ENCODE measurements at places on chromosomes 1 and 21.

DNA sequence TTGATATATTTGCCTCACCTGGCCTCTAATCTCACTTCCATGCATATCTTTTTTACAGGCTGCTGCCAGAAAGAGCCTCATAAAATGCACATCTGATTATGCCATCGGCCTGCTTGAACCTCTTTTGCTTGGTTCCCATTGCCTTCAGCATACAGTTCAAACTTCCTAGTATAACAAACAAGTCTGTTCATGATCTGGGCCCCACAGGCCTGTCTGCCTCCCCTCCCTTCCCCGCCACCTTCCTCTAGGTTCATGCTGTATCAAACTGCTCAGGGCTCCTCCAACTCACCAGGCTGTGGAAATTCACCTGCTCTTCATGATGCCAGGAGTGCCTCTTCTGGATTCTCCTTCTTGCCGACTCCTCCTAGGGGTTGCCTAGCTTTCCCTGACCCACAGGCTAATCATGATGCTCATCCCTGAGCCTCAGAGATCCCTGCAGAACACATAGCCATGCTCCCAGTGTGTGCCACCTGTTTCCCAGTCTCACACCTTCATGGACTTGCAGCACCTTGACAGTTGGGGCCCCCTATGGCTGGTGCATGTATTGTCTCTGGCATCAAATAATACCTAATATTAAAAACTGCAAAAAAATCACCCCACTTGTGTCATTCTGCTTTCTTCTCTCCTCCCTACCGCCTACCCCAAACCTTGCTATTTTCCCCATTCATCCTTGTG is 33.7 kb upstream of the CD2 start:
- DNase-seq, result no peak

DNA sequence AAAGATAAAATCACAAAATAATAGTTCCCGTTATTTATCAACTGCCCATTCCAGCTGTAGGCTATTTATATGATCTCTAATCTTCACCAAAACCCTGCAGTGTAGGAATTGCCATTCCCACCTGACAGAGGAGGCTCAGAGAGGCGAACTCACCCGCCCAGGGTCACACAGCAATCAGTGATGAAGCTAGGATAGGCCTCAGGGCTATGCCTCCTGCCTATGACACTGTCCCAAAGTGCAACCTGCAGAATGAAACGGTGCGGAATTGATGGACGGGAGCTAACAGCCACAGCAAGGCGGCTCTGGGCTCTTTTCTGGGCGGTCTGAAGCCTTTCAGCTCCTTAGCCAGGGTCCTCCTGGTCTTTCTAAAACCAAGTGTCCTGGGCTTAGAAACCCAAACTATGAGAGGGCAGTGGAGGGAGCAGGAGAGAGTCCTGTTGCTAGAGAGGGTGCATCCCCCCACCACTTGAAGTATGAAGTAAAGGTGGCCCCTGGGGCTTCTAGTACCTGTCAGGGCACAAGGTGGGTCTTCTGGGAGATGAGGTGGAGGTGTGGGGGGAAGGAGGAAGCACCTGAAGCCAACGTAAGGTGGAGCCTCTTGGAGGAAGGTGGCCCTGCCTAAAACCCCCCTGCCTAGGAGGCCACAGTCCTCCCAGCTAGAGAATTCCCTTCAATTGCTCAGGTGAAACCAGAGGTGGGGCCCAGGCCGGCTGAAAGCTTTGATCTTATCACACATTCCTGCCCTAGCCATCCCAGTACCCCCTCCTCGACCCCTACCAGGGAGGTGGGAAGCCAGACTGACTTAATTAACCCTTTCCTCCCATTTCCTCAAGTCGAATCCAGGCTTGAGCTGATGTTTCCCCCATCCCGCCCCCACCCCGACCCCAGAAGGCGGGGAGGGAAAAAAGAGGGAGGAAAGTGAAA is 14.8 kb downstream of the HSPG2 start:
- no peak for DNase-seq

DNA sequence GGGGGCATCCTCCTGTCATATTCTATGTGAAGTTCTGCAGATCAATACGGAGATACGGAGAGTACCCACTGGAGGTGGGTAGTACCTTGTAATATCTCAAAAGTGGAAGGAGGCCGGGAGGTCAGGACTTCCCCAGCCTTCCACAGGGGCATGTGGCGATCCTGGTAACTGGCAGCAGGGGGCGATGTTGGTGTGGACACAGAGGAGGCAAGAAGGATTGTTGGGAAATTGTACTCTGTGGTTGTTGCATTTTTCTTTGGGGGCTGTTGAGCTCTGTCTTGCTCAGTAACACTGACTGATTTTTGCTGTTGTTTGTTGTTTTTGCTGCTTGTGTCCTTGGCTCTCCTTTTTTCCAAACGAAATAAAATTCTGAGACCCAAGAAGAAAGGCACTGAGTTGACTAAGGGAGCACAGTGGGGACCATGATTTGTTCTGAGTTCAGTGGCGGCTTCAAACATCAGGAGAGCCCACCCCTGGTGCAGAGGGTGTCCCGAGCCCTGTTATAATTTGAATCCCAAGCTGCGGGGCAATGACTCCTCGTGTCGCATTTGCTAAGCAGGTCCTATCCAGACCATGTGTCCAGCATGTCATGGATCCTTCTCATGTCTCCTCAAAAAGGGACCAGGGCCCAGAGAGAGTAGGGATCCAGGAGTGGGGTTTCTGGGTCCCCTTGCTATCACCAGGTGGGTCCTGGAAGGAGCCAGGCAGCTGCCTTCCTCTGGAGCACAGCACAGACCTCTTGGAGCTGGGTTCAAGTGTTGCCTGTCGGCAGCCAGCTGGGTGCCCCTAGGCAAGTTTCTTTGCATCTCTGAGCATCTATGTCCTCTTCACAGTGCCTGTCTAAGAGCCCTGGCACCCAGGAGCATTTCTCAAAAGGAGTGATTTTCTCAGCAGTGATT is 22.8 kb downstream of the LHX4 start:
- DNase-seq, result peak; percentile 84

DNA sequence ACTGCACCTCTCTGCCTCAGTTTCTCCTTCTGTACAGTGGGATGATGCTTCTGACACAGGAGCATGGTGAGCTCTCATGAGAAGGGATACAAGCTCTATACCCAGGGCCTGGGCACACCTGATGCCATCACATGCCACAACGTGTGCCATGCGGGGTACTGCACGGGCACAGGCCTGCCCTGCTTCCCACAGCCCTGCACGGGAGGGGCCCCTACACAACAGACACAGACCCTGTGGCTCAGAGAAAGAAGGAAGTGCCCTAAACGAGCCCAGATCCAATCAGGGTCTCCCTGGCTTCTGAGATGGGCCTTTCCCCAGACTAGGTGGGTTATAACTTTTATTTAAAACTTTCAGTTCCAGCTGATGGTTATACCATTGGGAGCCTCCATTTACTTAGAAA is 24.6 kb downstream of the C2CD2 start:
- DNase-seq, result no peak

DNA sequence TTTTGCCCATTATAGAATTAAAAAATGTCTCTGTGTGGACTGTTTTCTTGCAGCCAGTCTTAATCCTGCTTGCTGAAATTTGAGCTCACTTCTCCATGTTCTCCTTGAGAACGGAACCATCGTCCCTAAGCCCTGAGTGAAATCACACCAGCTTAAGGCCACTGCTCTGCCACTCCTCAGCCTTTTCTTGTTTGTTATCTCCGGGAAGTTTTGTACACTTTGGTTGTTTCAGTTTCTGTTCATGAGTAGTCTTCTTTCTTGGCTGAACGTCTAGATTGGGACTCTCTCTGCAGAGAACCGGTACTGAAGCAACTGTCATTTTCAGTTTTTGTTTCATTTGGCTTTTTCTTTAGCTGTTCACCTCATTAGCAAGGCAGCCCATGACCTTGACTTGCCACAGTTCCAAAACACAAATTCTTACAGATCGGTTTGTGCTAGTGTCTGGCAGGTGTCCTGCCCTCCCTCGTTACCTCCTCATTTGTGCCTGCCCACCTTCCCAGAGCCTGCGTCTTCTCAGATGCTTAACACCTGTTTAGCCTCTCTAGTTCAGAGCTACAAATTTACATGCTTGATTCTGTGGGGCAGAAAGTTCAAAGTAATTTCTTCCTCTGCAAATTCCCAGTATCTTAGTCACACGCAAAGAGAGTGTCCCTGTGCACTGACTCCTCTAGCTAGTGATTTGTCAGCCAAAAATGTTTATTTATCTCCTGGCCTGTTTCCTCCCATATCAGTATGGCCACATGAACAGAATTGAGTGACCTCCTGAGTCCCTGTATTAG is 12.4 kb downstream of the PSEN2 start:
- peak; percentile 35 for DNase-seq

GRCh38 chr1:67381154-67381553 is 49.0 kb downstream of the SERBP1 start:
- DNase-seq, result no peak

GRCh38 chr1:113669988-113670387 is 89.3 kb downstream of the PHTF1 start:
- no peak for DNase-seq

DNA sequence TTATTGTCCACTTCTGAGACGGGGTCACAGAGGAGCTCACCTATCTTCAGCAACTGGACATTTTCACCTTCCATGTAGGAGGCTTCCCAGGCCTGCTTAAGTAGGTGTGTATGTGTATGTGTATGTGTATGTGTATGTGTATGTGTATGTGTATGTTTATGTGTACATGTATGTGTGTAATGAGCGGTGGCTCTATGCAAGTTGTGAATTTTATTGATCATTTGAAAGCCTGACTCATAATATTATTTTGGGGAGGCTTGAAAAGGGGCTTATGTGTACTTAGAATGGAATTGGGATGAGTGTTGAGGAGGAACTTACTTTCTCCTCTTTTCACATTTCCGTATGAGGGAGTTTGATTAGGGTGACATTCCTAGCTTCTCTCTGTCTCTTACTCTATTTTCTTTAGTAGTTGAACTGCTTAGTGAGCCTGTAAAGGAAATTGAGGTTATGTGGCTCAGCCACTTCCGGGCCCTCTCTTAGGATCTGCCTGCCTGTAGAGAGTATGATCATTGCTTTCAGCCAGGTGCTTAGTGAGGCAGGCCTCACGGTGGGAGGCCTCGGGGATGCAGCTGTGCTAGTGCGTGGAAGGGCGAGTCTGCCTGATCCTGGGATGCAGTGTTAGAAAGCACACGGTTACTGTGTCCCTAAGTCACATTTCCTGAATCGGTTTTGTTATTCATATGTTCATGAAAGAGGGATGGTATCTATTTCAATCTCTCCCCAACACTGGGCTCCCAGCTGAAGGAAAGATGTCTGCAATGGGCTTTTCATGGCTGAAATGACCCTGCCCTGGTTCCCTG is 61.0 kb downstream of the IER5 start:
- peak; percentile 74 for DNase-seq

- no peak for DNase-seq
Observed at GRCh38 chr1:9992910-9993309, 4.1 kb upstream of the RBP7 start.

DNA sequence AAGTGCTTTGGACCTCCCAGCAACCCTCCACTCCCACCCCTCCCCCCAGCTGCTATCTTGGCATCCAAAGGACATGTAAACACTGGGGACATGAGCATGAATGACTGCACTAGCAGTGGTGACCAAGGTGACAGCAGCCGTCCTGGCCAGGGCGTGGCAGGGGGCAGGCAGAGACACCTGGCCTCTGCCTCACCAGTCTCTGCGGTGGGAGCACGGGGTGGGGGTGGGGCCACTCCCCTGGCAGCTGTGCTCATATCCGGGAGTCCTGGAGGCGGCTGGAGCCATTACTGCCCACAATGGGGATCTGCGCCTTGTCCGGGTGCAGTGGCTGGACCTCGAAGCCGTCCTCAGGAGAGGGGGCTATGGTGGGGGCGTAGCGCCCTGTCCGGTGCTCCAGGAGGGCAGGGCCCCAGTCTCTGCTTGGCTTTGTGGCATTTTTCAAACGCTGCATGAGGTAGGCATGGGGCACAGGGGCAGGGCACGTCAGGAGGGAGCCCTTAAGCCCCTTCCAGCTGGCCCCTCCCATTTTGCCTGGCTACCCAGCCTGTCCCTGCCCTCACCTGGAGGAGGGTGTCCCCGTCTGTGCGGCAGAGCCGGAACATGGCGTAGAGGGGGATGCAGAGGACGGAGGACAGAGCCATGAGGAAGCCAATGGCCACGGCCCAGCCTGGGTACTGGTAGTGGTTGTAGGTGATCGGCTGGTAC is 6.0 kb downstream of the CCDC24 start:
- DNase-seq, result no peak

DNA sequence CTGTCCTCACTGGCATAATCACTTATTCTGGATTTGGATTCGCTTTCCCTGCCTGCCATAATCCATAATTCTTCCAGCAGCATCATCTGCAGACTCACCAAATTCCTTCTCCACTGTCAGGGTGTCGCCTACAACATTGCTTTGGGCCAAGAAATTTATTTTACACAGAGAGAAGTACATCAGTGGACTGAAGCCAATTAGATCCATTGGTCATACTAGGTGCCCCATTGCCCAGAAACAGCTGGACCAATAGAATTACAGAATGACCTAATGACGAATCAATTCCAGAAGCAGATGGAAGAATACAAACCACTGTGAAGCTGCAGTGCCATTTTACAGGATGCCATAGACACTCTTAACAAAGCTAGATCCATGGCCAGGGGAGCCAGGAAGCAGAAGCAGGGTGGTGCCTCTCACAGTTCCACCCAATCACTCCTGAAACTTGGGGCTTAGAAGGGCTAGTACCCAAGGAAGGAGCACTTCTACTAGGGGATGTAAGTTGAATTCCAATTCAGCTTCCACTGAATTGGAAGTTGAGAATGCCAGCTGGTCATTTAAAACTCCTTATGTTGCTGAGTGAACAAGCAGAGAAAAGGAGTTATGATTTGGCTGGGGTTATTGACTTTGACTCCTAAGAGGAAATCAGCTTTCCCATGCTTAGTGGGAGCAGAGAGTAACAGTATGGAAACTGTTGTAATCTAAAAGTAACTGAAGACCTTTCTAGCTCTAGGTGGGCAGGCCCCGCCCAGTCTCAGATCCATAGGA is 44.0 kb downstream of the EDN2 start:
- DNase-seq, result no peak

DNA sequence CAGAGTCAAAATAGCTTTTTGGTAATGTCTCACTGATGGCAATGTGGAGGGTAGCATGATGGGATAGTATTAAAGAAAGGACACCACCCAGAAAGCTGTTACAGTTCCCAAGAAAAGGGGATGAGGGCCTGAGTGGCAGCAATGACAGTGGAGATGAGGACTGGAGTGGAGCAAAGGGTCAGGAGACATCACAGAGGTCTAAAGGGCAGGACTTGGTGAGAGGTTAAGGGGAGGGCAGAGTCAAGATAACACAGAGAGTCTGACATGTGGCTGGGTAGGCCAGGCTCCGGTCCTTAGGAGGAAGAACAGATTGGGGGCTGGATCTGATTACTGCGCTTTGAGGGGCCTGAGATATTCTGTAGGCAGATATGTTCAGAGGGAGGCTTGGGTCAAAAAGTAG is 19.3 kb downstream of the ELF3 start:
- DNase-seq, result no peak

DNA sequence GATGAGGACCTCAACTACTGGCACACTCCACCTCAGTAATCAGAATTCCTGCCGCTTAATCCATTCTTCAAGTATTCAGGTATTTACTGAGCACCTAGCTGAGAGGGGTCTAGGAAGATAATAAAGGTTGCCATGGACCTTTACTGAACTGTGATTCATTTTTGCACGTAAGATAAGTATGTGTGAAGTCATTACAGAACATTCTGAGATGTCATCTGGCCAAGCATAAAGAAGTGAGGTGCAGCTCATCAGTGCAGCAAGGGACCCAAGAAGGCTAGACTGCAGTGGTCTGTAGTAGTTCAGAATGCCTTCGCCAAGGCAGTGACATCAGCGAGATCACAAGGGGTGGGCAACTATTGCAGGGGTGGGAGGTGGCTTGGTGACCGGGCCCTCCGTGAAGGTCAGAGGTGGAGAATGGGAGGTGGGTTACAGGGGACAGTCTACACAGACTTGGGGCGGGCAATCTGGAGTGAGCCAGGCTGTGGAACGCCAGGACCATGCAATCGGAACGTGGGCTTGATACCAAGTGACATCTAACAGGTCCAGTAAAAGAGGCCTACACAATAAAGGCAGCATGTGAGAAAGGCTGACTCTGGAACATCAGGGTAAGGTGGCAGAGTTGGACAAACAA is 107.4 kb downstream of the SLC45A1 start:
- no peak for DNase-seq

All from stimulated activated CD4-positive, alpha-beta T cell treated with anti-CD3 and anti-CD28 coated beads, Interleukin-15, amount 100 ng/mL, for 24 hours (primary cell).